ENCODE measurements at places on chromosomes 7 and 10. TPM values are rescaled to one million over a fixed set of nuclear protein-coding genes. Genes with fewer than 3 reads are reported as not detected.
A peak's percentile ranks its signal among the peaks of the same experiment; 100 is the strongest.

Gene PRKCQ
- total RNA-seq: 2.7 TPM

Gene GPRIN2
- 97.3 TPM for total RNA-seq

Gene TES
- total RNA-seq: 116 TPM

GRCh38 chr10:35409094-35409582, 72.8 kb downstream of the CCNY start:
- no peaks in the 10 kb centered on the region for H3K27me3 ChIP-seq
- H3K27ac ChIP-seq: peak overlapping the region; percentile 46
- no peak for DNase-seq
- peaks cover 8% of the 10 kb centered on the region for H3K4me1 ChIP-seq

- H3K27ac ChIP-seq: no peak overlapping the region
- no peaks in the 10 kb centered on the region for H3K4me1 ChIP-seq
- H3K36me3 ChIP-seq: no peaks in the 10 kb centered on the region
- no peak for DNase-seq
- no peaks in the 10 kb centered on the region for H3K27me3 ChIP-seq
Observed at GRCh38 chr10:130994845-130995244, 316.7 kb downstream of the TCERG1L start.

DNA sequence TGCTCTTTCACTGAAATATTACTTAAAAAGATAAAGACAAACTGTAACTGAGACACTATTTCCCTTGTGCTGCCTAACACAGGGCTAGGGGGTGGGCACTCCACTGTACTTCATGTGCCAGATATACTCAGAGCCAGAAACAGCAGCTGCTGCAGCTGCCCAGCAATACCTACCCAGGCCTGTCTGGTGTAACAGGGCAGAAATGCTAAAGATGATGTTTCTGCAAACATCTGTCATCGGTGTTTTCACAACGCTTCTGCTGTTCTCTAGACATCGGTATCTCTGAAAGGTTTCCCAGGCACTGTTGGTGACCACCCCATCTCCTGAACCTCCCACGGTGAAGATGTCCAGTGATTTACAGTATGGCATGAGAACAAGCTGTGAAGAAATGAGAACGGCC, 42.7 kb downstream of the LAMB1 start:
- no peaks in the 10 kb centered on the region for H3K4me1 ChIP-seq
- H3K36me3 ChIP-seq: peaks cover 8% of the 10 kb centered on the region
- H3K4me3 ChIP-seq: no peak overlapping the region
- H3K27me3 ChIP-seq: no peaks in the 10 kb centered on the region
- peak overlapping the region; percentile 23 for H3K27ac ChIP-seq
- DNase-seq: no peak

DNA sequence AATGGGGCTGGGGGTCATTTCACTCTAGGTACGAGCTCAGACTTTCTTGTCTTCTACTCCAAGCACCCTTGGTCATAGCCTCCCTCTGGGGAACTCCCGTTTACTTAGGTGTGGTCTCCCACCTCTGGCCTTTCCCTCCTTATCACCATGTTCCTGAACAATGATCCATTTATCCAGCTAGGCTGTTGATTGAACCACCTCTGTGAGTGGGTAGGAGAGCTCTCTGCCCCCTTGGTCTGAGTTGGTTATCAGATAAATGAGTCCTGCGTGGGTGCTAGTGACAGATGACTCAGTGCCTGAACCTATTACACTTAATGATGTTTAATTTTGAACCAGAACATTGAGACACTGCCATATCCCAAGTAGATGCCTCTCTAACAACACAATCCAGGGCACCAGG, 9.4 kb downstream of the BLNK start:
- peaks cover 49% of the 10 kb centered on the region for H3K4me1 ChIP-seq
- H3K4me3 ChIP-seq: no peak overlapping the region
- peak; percentile 39 for DNase-seq

- no peak overlapping the region for H3K27ac ChIP-seq
- H3K4me3 ChIP-seq: no peak overlapping the region
- peaks cover 15% of the 10 kb centered on the region for H3K27me3 ChIP-seq
- no peak for DNase-seq
- H3K36me3 ChIP-seq: no peaks in the 10 kb centered on the region
Observed at GRCh38 chr7:96713037-96713436, 3.4 kb upstream of the SEM1 start.

DNA sequence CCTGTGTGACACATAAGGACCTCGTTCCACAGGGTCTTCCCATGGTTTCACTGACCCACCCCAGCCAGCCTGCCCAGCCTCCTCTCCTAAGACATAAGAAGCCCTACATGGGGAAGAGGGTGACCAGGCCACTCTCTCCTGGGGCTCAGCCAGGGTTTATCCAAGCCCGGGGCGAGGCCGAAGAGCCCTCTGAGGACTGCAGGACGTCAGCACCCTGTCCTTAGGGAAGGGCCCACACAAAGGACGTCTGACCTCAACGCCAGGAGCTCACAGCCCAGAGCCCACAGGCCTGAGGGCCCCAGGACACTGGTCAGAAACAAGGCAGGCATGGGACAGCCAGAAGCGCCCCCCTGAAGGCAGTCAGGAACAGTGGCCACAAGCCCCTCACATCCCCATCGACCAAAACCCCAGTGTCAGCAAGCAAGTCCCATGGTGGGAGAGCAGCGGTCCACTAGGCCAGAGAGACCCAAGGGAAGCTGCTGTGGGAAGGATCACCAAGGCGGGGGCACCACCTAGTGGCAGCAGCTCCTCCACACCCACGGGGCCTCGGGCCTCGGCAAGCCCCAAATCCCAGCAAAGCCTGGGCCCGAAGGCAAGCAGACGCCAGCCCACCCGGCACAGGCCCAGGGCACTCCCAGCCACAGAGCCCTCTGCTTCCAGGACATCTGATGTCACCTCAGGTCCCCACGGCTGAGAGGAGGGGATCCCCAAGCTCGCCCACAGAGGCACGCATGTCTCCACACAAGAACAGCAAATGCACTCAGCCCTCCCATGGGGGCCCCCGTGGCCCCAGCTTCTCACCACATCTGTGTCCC, 23.4 kb downstream of the MAD1L1 start:
- peak; percentile 59 for DNase-seq
- no peaks in the 10 kb centered on the region for H3K27me3 ChIP-seq
- H3K4me3 ChIP-seq: no peak overlapping the region
- no peaks in the 10 kb centered on the region for H3K36me3 ChIP-seq
- H3K4me1 ChIP-seq: no peaks in the 10 kb centered on the region

DNA sequence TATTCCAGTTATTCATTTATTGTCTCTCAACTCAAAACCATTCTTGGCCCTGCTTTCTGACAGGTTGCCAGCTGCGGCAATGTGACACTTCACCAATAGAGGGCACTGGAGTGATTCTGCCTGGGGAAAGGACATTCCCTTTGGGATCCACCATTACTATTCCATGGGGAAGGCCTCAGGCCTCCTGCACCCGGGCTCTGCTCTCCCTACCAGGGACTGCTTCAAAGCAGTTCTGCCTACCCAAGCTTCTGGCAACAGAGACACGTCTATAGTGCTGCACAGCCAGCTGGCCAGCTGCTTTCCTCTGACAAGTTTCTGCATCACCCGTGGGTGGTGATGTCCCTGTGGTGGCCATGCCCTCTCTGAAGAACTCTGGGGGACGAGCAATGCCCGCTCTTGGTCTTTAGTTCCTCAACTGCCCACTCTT, 163.8 kb downstream of the ELMO1 start:
- DNase-seq: peak; percentile 62
- H3K27me3 ChIP-seq: no peaks in the 10 kb centered on the region
- no peak overlapping the region for H3K27ac ChIP-seq
- H3K36me3 ChIP-seq: no peaks in the 10 kb centered on the region
- peaks cover 29% of the 10 kb centered on the region for H3K4me1 ChIP-seq

Measured in transverse colon (tissue), 4 donors.